Ascending aorta (tissue), 2 donors: ENCODE measurements at places on chromosomes 16 and 17. TPM values are rescaled to one million over a fixed set of nuclear protein-coding genes. Genes with fewer than 3 reads are reported as not detected.
A peak's percentile ranks its signal among the peaks of the same experiment; 100 is the strongest.

The YBX2 gene
- not detected for total RNA-seq

The SULT1A4 gene
- total RNA-seq: 20.9 TPM

The CFAP119 gene
- not detected for total RNA-seq

The MMP2 gene
- total RNA-seq: 325 TPM

The CETP gene
- not detected for total RNA-seq

The HS3ST6 gene
- not detected for total RNA-seq

The SEC14L5 gene
- total RNA-seq: 5.7 TPM

The SLC38A8 gene
- not detected for total RNA-seq

- peaks cover 19% of the 10 kb centered on the region for H3K4me1 ChIP-seq
- no peak overlapping the region for H3K27ac ChIP-seq
- peaks cover 30% of the 10 kb centered on the region for H3K27me3 ChIP-seq
- H3K4me3 ChIP-seq: no peak overlapping the region
Measured at GRCh38 chr17:80481284-80482057, 5.1 kb upstream of the NPTX1 start.

DNA sequence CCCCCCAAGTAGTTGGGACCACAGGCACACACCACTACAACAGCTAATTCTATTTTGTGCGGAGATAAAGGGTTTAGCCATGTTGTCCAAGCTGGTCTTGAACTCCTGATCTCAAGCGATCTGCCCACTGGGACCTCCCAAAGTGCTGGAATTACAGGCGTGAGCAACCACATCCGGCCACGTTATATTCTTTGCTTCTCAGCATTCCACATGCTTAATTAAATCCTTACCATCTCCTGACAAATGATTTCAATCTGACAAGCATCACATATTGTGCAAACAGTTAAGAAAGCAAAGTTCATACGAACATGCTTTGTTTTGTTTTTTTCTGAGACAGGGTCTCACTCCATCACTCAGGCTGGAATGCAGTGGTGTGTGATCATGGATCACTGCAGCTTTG, 18.2 kb downstream of the HIGD1B start:
- H3K4me3 ChIP-seq: no peak overlapping the region
- DNase-seq: no peak
- no peaks in the 10 kb centered on the region for H3K27me3 ChIP-seq
- no peak overlapping the region for H3K27ac ChIP-seq

DNA sequence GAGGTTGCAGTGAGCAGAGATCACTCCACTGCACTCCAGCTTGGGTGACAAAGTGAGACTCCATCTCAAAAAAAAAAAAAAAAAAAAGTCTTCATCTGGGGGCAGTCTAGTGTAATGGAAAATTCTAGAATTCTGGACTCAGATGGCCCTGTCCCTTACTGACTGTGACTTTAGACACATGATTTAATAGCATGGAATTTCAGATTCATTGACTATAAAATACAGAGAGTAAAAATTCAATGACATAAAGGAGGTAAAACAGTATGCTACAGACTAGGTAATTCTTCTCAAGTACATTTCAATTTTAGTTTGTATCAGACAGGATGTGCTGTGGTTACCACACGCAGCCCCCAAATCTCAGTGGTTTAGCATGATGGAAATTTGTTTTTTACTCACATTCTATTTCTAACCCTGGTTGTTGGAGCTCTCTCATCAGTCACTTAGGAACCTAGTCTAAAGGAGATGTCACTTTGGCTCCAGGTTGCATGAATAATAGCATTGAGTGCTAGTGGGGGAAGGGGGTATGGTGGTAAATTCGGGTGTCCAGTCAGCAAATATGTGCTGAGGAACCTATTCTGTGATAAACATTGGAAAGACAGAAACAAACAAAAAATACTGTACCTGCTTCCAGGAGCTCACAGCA, 444.0 kb downstream of the XYLT1 start:
- H3K27ac ChIP-seq: no peak overlapping the region
- H3K4me3 ChIP-seq: no peak overlapping the region
- H3K4me1 ChIP-seq: no peaks in the 10 kb centered on the region
- no peaks in the 10 kb centered on the region for H3K36me3 ChIP-seq
- DNase-seq: no peak

GRCh38 chr16:63787014-63787413, 1334.8 kb downstream of the CDH11 start:
- no peaks in the 10 kb centered on the region for H3K36me3 ChIP-seq
- no peaks in the 10 kb centered on the region for H3K4me1 ChIP-seq
- H3K27ac ChIP-seq: no peak overlapping the region
- DNase-seq: no peak

GRCh38 chr17:41684035-41684434, 4.7 kb upstream of the EIF1 start:
- H3K27ac ChIP-seq: no peak overlapping the region
- no peaks in the 10 kb centered on the region for H3K27me3 ChIP-seq
- no peaks in the 10 kb centered on the region for H3K4me1 ChIP-seq
- no peaks in the 10 kb centered on the region for H3K36me3 ChIP-seq
- H3K4me3 ChIP-seq: no peak overlapping the region

DNA sequence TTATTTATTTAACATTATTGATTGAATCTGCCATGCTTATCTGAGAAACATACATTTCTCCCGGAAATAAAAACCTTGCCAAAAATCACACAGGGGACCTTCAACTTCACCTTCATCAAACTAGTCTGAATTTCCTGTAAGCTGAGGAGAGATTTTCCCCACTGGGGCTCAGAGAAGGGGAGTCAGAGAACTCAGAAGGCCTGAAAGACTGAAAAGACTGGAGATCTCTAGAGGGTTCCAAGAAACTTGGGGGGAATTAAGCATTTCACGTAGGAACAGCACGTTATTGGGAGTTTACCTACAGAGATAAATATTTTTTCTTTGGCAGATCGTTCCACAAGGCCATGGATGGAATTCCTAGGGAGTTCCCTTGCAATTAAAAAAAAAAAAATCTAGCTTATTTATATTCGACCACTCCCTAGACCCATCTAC, 528 bp upstream of the NOL11 start:
- peak overlapping the region; percentile 91 for H3K4me3 ChIP-seq
- peak overlapping the region; percentile 92 for H3K27ac ChIP-seq
- H3K27me3 ChIP-seq: no peaks in the 10 kb centered on the region
- H3K36me3 ChIP-seq: peaks cover 26% of the 10 kb centered on the region
- peaks cover 11% of the 10 kb centered on the region for H3K4me1 ChIP-seq

GRCh38 chr17:83193336-83194185, 114.2 kb downstream of the METRNL start:
- peak; percentile 66 for DNase-seq
- peaks cover 19% of the 10 kb centered on the region for H3K4me1 ChIP-seq
- H3K27ac ChIP-seq: peak overlapping the region; percentile 88
- no peaks in the 10 kb centered on the region for H3K36me3 ChIP-seq
- H3K27me3 ChIP-seq: no peaks in the 10 kb centered on the region
- H3K4me3 ChIP-seq: no peak overlapping the region
